Kidney glomerular epithelial cell (primary cell): ENCODE measurements at places on chromosomes 7 and 10.

DNA sequence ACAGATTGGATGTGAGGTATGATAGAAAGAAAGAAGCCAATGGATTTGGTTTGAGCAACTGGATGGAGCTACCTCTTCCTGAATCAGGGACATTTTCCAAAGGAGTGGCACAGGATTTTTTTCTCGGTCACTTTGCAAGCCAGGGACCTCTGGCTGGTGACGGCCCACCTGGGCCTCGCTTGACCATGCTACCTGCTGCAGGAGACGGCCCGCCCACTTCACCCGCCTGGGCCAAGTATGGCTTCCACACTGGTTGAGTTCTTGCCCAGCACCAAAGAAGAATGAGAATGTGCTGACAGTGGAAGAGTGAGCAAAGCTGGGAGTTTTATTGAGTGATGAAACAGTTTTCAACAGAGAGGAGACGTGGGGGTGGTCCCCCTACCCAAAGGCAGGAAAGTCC is 24.5 kb upstream of the SH3PXD2A start:
- no peak for DNase-seq

GRCh38 chr7:51472873-51473272 is 156.3 kb upstream of the COBL start:
- no peak for DNase-seq

DNA sequence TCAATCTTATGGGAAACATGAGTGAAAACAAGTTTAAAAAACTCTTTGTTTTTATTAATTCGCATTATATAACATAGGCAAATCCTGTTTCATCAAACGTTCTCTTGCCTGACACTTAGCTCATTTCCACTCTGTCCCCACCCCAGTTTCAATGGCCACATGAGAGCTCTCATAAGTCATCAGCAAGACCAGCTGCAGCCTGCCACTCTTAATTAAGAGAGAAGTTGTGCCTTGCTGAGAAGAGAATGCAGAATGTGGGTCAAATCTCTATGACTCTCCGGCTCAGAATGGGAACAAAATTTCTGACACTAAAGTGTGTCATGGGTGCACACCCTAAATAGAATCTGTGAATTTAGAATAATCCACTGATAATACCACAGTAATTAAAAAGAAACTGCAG is 39.6 kb downstream of the ASAH2 start:
- DNase-seq: no peak

- DNase-seq: peak; percentile 3
Measured at GRCh38 chr7:100034871-100035510, 14.6 kb upstream of the ZSCAN21 start.

DNA sequence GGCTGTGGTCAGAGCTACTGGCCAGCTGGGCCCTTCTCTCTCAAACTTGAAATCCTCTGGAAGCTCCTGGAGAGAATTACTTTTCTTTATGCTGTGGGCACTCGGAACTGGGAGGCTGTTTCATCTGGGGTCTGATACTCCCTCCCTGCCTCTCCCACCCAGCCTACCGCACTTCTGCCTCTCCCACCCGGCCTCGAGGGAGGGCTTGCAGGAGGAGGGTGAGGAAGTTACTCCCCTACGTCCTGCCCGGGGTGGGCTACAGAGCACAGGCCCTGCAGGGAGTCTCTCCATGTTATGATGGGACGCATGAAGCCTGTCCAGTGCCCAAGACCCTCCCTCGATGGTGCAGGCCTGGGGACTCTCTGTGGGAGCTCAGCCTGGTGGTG is 584.6 kb upstream of the MKI67 start:
- no peak for DNase-seq

DNA sequence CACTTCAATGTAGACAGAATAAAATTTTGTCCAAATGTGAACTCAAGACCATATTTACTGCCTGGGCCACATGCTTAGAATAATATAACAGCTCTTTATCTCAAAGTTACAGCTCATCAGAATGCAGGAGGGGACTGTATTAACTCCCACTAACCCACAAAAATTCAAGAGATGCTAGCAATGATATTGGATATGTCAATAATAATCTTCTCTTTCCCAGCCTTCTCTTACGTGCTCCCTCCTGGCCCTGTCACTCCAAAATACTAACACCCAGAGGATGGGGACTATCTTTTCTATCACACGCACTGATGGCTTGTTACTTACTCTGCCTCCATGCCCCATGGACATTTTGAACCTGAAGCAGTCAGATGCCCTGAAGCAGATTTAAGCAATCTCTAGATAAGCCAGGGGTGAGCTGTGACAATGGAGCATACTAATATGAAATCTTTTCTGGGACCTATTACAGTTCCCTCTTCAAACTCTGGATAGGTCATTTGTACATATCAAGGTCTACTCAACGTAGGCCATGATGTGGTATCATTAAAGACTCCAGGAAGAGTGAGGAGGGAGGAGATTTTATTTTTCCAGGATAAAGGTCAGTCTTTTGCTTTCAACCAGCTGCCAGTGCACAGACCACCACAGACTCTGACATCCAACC is 803.0 kb downstream of the GRM8 start:
- DNase-seq: no peak

DNA sequence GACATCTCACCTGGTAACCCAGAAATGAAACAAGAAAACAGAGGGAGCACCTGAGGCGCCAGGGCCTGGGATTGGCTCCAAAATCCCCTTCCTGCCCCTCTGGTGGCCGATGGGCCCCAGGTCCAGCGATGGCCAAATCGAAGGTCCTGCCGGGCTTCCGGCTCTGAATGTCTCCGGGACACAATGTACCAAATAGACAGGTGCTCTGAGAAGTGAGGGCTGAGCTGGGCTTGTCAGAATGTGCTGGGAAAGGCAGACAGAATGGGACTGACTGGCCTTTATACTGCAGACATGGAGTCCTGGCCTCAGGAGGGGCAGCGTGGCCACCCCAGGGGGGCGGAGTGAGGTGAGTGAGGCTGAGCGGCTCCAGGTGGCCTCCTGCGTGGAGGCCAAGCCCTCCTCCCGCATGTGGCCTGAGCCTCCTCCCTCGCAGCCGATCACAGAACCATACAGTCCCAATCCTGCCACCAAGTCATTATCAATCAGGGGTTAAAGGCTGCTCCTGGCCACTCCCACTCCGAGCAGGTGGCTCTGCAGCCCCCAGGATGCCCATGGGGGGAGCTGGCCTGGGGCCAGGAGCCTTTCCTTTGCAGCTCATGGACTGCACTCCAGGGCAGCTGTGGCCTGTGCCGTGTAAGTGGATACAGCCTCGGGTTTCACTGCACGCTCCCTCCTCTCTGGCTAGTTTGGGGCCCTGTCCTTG is 185.5 kb downstream of the ADARB2 start:
- no peak for DNase-seq

DNA sequence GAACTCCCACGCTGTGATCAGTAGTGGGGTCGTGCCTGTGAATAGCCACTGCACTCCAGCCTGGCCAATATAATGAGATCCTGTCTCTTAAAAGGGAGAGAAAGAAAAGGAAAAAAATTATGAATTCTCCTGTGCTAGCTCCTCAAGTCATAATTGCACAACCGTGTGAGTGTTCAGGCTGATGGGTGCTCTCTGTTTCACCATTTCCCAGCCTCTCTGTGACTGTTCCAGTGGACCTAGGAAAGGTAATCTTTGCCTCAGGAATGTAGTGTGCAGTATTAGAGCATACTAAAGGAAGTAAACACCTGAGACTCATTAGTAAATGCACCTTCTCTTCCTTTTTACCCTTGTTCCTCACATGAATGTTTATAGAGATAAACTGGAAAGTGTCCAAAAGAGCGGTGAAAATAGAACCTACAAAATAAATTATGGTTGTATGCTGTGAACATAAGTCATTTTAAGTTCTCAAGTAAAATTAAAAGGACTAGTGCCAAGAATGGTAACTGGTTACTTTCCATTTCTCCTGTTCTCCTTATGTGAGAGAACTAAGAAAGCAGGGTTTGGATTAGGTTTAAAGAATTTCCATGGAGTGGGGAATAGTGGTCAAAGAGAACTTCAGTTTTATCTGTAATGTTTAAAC is 42.7 kb downstream of the INPP5F start:
- DNase-seq: no peak

- DNase-seq: no peak
Measured at GRCh38 chr7:20963556-20964280, 177.0 kb upstream of the SP8 start.

GRCh38 chr10:133141958-133142340 is 18.1 kb upstream of the KNDC1 start:
- DNase-seq: no peak

GRCh38 chr10:46229144-46229563 is 57.6 kb upstream of the ANTXRL start:
- peak; percentile 21 for DNase-seq

- peak; percentile 33 for DNase-seq
Measured at GRCh38 chr10:49518982-49519578, 19.8 kb downstream of the ERCC6 start.

DNA sequence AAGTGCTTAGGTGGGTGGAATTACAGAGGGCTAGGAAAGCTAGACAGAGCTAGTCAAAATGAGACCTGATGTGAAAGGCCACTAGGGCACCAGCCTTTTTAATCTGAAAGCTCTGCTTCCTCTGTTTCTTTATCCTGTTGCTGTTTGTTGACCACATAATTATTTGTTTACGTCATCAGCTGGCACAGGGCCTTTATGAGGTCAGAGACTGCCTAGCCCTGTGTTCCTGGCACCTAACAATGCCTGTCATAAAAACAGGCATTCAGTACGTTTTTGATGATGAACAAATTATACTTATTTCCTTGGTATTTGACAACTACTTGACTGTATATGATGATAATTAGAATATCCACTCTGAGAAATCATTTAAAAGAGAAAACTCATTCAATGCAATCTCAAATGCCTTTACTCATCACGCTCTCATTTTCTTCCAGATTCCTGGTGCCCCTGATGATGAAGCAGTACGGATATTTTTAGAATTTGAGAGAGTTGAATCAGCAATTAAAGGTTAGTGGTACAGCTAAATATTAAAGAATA is 26.0 kb downstream of the RBM17 start:
- DNase-seq: peak; percentile 12

- no peak for DNase-seq
Measured at GRCh38 chr7:64892116-64892515, 11.0 kb upstream of the ZNF273 start.

- no peak for DNase-seq
Measured at GRCh38 chr7:68754414-68754813, 843.9 kb upstream of the AUTS2 start.

GRCh38 chr7:100435401-100436304 is 644 bp downstream of the PPP1R35 start:
- no peak for DNase-seq

GRCh38 chr7:50685135-50686065 is 97.3 kb downstream of the GRB10 start:
- no peak for DNase-seq

DNA sequence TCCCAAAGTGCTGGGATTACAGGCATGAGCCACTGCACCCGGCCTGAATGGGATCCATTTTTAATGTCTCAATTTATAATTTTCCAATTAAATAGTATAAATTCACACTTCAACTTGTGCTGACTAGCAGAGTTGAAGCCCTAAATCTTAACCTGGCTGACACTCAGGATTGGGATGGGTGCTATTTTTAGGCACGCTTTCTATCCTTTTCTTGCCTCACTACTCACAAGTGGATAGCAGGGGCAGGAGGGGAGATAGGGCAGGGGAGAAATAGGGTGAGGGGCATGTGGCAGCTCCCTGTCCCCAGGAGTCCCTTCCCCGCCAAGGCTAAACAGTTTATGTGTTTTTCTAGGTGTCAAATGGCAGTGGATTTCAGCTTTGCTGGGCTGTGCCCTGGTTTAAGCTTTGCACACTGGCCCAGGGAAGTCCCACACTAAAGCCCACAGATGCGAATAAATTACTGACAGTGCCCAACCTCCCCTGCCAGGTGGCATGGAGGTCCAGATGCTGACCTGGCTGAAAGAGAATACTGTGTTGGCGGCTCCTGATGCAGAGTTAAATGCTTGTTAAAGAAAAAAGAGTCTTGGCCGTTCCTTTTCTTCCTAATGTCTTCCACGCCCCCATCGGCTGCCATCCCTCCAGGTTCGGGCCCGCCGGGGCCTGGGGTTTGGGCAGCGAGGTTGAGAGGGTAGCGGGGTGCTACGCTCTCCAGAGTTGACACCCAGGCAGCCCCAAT is 36.2 kb upstream of the EFCAB10 start:
- no peak for DNase-seq

DNA sequence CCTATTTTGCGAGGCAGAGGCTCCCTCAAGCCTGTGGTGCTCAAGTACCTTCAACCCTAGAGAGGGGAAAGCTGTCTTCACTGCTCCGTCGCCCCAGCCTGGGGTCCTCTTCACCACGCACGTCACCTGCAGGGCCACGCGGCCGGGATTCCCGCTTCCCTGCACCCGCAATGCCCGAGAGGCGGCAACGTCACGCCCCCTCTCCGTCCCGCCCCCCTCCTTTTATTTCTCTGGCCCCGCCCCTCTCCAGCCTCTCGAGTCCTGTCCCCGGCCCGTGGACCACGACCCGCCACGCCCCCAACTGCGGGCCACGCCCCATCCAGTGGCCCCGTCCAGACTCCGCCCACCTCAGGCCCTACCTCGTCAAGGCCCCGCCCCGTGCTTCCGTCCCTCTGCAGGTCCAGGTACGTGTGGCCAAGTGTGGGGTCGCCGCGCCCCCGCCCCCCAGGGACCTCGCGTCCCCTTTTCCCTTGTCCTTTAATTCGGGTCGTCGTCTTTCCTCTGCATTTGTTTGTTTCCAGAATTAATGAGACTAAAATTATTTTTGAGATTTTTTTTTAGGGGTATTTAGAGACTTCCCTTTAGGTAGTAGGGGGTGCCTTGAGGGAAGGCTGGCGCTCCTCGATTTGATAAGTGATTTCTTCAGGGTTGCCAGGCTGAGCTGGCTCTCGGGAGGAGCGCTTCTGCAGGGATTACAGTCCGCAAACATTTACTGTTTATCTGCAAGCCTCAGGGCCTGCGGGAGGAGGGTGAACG is 69.8 kb upstream of the BAIAP2L1 start:
- no peak for DNase-seq

- no peak for DNase-seq
Measured at GRCh38 chr10:11074536-11075267, 57.0 kb downstream of the CELF2 start.

DNA sequence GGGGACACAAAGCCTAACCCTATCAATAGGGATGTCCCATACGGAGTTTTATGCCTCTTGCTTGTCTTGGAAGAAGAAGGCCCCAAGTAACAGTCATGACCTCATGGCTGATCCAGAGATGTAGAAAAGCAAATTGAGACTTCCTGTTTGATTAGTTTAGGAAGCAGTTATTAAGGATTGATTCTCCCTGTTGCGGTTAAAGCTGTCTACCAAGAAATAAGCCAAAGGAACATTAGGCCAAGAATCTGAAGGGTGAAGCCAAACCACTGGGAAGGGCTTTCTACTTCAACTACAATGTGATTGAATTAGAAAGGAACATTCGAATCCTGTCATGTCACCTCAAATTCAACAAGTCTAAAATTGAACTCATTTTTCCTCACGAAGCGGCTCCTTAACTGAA is 60.5 kb upstream of the AGBL3 start:
- no peak for DNase-seq

DNA sequence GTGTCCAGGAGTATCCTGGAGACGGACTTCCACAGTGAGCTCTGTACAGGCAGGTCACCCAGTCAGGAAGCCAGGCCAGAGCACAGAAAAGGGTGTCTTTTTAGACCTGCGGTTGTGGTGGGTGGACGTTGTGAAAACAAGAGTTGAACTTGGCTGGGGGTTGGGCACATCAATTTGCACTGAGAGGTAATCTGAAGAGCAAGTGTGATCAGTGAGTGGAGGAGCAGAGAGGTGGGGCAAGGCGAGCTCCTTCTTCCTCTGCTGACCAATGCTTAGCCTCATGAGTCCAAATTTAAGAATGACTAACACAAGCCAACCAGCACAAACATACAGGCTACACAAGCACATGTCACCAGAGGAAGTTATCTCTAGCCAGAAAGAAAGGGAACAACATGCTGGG is 310.8 kb downstream of the TCERG1L start:
- DNase-seq: no peak
